LoVo (cell line): ENCODE measurements at places on chromosomes 16 and 17.

GRCh38 chr16:70295634-70296033, 3.4 kb upstream of the DDX19B start:
- DNase-seq = no peak

- no peak for DNase-seq
Measured at GRCh38 chr17:80794281-80795089, 197.2 kb upstream of the CHMP6 start.

DNA sequence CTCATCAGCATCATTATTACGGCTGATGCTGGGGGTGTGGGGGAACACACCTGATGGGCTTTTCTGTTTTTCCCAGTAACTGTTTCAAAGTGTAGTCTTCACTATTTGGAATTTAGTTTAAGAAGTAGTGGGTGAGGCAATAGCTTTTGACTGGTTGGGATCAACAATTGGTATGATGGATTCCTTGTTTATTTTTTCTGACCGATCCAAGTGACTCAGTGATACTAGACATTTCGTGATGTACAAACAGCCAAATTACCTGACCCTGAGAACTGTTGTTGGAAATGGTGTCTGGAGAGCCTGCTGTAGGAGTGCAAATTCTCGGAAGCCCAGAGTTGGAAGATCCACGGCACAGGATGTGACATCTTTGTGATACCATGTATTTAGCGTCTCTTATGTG, 204.2 kb downstream of the PRKCA start:
- no peak for DNase-seq

DNA sequence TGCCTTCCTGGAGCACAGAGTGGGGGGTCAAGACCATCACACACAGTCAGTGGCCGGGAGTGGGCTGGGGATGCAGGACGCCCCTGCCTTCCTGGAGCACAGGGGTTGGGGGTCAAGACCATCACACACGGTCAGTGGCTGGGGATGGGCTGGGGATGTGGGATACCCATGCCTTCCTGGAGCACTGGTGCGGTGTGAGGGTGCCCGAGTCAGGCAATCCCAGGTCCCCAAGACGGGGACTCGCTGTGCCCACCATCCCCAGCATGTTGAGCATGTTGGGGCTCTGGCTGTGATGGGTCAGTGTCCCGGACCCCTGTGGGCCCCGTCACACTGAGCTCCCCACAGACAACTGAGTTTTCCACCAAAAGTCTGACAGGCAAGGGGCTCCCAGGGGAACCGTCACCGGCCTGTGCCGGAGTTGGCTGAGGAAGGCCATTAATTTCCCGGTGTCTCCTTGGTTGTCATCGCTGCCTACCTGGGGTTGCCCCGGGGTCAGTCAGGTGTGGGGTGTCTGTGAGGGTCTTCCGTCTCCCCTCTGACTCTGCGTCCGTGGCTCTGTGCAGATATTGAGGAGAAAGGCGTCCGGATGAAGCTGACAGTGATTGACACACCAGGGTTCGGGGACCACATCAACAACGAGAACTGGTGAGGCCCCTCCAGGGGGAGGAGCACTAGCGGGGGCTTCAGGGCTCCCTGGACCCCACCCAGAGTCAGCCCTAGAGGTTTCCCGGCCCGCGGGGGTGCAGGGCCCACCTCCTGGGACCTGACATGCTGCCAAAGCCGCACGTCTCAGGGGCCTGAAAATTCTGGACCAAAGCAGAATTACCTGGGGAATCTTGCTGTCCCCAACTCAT, 347.1 kb downstream of the SEC14L1 start:
- no peak for DNase-seq

GRCh38 chr17:81961521-81962498, 823 bp upstream of the NOTUM start:
- no peak for DNase-seq
